ENCODE measurements at places on chromosomes 1 and 21.

GRCh38 chr1:31005617-31006166 is 59.8 kb downstream of the PUM1 start:
- peaks cover 46% of the 10 kb centered on the region for H3K4me1 ChIP-seq
- DNase-seq, result no peak
- H3K27me3 ChIP-seq, result no peaks in the 10 kb centered on the region
- no peak overlapping the region for H3K4me3 ChIP-seq
- peaks cover 33% of the 10 kb centered on the region for H3K36me3 ChIP-seq

DNA sequence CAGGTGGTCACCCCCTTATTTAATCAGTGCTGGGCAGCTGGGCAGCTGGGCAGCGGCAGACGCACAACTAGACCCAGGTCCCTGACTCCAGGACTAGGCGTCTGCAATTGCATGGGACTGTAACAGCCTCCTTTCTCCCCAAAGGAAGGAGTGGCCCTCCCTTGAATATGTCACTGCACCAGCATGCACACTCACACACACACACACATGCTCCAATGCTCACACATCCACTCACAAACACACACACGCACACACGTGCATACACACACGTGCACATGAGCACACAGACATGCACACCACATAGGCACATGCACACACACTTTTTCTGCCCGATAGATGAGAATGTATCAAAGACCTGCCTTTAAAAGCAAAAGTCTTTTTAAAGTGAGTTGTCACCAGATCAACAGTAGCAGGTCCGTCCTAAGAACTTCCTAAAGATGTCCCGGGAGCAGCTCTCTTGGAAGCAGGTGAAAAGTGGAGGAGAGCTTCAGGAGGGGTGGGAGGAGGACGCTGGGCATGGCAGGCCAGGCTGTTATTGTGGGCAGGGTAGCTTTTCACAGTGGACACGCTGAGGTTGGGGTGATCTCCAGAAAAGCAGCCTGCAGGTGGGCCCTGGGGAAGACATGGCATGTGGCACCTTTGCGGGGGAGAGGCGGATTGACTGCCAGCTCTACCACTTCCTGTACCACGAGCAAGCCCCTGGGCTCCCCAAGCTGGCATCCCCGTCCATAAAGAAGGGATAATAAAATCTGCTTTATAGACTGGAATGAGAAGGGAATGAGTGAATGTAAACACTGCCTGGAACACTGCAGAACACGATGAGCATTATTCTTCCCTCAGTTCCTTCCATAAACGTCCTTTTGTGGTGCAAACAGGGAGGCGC is 1.7 kb downstream of the PDE9A start:
- peak overlapping the region; percentile 50 for H3K27ac ChIP-seq
- H3K4me1 ChIP-seq, result peaks cover 30% of the 10 kb centered on the region
- DNase-seq, result no peak

DNA sequence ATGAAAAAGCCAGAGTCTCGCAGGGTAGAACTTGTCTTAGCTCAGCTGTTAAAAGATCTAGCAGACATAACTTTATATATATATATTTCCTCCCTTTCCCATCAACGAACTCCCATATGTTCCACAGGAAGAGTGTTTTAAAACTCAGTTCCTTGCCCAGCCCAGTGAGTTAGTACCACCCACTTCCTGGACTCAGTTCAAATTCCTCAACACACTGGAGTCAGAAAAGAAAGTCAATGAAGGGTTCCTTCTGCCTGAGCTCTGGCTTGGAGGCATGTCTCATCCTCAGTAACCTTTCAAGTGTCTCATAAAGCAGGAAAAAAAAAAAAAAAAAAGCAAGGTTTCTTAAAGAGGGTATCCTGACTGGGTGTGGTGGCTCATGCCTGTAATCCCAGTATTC is 15.6 kb downstream of the TPM3 start:
- H3K4me1 ChIP-seq, result peaks cover 33% of the 10 kb centered on the region
- no peak overlapping the region for H3K4me3 ChIP-seq
- H3K27me3 ChIP-seq, result no peaks in the 10 kb centered on the region
- no peak overlapping the region for H3K27ac ChIP-seq

GRCh38 chr1:17655169-17655568 is 100.0 kb upstream of the ACTL8 start:
- H3K36me3 ChIP-seq, result peaks cover 6% of the 10 kb centered on the region
- no peaks in the 10 kb centered on the region for H3K4me1 ChIP-seq
- no peak for DNase-seq
- peak overlapping the region; percentile 62 for H3K27ac ChIP-seq
- H3K4me3 ChIP-seq, result no peak overlapping the region
- H3K27me3 ChIP-seq, result no peaks in the 10 kb centered on the region

GRCh38 chr1:113804421-113805255 is 7.6 kb downstream of the RSBN1 start:
- no peak for DNase-seq
- peak overlapping the region; percentile 31 for H3K27ac ChIP-seq
- H3K27me3 ChIP-seq, result no peaks in the 10 kb centered on the region
